ENCODE measurements at places on chromosomes 7 and 10.

- no peak for DNase-seq
Observed at GRCh38 chr10:62769574-62770242, 34.8 kb upstream of the ADO start.

DNA sequence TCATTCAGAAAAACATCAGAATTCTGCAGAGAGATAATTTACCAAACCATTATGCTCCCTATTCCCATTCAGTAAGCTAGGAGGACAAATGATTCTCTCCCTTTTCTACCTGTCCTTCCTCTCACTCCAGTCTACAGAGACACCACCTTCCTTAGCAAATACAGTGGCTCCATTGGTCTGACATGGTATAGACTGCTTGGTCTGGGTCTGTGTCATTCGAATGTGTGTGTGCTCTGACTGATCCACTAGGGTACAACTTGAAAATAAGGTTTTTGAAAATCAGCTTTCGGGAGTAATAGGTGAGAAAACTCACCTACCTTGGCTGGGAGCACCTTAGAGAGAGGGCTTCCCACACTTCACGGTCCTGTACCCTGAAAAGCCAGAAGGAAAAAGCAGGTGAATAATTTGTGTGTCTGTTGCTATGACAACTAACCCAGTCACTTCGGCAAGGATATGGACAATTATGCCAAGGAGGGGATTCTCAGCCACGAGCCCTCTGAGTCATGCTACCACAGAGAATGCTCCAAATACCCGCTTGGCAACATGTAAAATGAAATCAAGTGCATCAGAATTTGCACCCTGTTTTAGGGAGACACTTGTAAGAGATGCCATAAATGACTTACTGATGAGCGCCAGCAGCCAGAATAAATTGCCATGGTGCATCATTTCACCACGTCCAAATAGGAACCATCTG lies 114.5 kb upstream of the PRKCQ start:
- no peak for DNase-seq

GRCh38 chr7:48307041-48307714 lies 135.9 kb downstream of the ABCA13 start:
- no peak for DNase-seq

- DNase-seq = no peak
Observed at GRCh38 chr7:98244871-98245270, 7.2 kb downstream of the TECPR1 start.

DNA sequence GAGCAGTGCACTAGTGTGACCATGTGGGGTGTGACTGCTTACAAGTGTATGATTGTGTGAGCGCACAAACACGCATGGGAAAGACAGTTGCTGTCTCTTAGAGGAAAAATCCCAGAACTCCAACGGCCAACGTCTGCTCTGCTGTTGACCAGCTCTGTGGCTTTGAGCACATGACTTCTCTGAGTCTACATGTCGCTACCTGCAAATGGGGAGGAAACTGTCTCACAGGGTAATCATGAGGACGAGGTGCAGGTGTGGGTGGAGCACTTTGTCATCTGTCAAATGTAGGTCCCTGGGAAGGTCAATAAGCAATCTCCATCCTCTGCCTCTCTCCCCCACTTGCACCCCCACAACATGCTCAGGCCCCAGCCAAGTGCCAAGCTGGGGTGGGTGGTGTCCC lies 31.2 kb upstream of the TLX1 start:
- no peak for DNase-seq

DNA sequence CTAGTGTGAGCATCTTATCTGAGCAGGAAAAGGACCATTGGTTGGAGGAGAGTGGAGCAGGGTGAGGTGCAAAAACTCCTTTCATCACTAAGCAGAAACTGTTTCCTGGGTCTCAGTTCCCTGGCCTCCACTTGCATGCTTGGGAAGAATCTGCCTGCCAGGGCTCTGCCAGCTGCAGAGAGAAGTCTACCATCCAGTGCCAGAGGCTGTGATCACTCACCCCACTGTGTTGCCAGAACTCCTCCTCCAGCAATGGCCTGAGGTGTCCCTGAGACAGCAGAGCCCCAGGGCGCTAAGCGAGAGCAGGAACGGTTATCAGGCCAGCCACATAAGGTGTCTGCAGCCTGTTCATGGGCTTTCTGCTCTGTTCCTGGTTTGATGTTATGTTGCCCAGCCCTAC lies 991.4 kb downstream of the CCSER2 start:
- no peak for DNase-seq

DNA sequence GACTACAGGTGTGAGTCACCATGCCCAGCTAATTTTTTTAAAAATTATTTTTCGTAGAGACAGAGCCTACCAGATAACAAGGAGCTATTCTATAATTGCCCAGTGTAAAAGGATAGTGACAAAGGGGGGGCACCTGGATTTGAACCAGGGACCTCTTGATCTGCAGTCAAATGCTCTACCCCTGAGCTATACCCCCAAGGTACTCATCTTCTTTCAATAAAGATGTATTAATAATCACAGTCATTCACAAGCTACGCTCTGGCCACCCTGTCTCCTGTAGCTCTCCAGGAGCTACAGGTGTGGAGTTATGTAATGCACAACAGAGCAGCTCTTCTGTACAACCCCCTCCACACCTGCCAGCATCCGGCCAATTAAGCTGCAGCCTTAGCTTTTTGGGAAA lies 83.5 kb downstream of the ZNF777 start:
- DNase-seq = no peak

Data from CD4-positive, alpha-beta T cell (primary cell).